ENCODE measurements at places on chromosomes 4 and X.
A peak's percentile ranks its signal among the peaks of the same experiment; 100 is the strongest.

GRCh38 chrX:2584251-2585157 is 83.7 kb upstream of the DHRSX start:
- no peak for DNase-seq

DNA sequence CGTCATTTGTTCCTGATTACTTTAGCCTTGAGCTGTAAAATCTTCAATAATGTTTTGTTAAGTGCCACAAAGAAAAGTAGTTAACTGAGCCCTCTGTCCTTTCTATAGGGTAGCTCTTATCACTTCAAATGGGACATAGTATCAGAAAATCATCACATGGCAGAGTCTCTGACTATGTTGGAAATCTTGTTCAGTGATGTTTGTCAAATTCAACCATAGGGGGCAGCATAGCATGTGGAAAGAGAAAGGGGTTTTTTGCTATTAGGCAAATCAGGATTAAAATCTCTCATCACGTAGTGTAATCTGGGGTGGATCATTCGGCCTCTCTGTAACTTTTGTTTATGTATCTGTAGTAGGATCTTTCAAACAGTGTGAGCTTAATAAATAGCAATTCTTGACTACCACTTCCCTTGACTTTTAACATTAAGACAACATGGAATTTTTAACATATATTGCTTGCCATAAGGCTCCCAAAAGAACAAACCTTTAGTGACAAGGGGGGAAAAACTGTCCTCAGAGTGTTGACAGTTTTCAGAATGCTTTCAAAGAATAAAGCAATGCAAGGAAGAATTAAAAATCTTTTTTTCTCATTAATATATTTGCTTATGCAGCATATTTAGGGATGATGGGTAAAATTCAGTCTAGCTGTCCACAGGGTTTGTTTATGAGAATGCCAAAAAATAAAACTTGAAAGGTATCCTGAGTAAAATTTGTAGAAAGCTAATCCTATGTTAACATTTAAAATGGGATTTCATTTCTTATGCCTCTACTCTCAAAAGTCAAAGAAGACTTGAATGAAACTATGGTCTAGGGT is 127.2 kb downstream of the FBXW7 start:
- peak; percentile 17 for DNase-seq

- DNase-seq: no peak
Observed at GRCh38 chrX:100745806-100746537, 14.1 kb upstream of the SYTL4 start.

DNA sequence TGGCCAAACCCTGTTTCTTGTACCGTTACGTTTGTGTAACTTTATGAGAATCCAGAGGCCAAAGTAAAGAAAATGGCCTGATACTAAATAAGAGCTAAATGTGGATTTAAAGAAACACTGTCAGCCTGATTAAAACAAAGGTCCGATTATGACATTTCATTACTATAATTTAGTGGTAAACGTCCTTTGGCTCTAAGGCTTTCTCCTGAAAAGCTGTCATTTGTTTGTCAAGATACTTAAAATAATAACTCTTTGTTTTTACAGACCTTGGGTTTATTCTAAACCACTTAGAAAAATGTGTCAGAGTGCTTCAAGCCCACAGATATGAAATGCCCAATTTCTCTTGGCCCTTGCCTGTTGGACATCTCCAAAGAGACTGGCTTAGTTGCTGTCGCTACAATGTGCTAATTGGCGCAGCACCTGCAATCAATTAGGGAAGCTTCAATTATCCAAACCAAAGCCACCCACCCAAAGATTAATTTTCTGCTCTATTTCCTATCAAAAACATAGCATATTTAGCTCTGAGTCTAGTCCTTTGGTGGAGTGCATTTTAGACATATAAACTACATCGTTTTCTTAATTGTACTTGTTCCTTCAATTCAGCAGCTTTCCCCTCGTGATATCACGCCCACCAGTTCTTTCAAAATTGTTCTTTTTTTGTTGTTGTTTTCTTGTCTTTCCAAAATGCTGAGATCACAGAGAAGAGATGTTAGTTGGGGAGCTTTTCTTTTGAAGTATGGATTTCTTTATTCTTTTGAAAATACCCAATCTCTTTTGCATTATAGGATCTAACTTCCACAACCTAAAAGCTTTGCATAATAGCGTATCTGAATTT is 13.6 kb downstream of the SMIM20 start:
- DNase-seq: peak; percentile 55

DNA sequence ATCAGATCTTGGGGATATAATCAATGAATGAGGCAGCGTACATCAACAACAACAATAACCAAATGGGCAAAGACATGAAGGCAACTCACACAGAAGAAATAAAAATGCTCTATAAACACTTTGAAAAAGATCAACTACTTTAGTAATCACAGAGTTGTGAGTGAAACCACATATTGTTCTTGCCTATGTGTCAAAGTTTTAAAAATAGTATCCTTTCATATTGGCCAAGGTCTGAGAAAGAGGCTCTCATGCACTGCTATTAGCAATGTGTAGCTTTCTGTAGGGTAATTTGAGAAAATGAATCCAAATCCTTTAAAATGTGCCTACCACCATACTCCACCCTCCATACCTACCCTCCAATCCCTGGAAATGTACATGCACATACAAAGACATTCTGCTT is 25.0 kb downstream of the COQ2 start:
- DNase-seq: no peak

DNA sequence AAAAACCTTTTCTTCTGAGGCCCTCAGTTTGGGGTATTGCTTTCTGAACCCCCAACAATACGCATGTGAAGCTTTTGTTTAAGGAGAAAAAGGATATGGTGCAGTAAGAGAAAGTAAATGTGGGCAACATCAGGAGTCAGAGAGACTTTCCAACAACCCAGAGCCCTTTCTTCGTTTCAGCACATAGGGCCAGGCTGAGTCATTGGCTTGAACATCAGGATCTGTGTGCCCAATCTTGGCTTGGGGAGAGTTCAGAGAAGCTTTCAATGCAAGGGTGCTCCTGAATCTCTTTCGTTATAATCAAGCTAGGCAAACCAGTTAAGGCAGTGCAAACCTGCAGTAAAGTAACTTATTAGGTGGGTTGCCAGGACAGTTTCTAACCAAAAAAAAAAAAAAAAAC is 191.2 kb downstream of the FRMPD4 start:
- no peak for DNase-seq

Data from NCI-H1048 (cell line).